ENCODE measurements at places on chromosomes 16 and 17. TPM values are rescaled to one million over a fixed set of nuclear protein-coding genes. Genes with fewer than 3 reads are reported as not detected.

GRCh38 chr16:87303431-87303930 lies 13.7 kb downstream of the C16orf95 start:
- H3K27ac ChIP-seq: peak overlapping the region; percentile 62
- DNase-seq: no peak
- H3K27me3 ChIP-seq: no peaks in the 10 kb centered on the region
- H3K36me3 ChIP-seq: peaks cover under 1% of the 10 kb centered on the region

DNA sequence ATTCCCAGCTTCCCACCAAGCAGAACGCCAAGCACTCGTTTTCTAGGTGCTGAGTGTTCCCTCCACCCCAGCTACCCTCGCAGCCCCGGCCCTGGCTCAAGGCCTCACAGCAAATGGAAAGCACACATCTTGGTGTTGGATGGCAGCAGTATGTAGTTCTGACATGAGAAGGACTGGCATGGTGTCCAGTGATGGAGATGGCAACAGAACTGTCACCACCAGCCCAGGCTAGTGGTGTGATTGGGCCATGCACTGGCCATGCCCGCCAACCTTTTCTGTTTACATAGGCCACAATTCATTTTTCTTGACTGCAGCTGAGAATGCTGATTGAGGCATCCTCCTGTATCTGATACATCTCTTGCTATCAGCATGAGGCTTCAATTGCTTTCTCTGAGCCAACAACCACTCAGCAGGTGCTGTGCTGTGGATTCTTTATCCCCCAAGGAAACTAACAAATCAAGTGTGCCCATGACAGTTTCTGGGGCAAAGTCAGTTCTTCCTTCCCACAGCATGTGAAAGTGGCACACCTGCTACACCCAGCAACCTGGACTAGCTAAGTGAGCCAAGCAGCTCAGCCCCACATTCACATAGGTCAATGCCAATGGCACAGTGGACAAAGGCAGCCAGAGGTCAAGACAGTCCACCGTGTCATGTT lies 3.8 kb downstream of the SLC12A4 start:
- H3K4me1 ChIP-seq: peaks cover 23% of the 10 kb centered on the region
- H3K27me3 ChIP-seq: no peaks in the 10 kb centered on the region
- no peak overlapping the region for H3K4me3 ChIP-seq
- DNase-seq: no peak

DNA sequence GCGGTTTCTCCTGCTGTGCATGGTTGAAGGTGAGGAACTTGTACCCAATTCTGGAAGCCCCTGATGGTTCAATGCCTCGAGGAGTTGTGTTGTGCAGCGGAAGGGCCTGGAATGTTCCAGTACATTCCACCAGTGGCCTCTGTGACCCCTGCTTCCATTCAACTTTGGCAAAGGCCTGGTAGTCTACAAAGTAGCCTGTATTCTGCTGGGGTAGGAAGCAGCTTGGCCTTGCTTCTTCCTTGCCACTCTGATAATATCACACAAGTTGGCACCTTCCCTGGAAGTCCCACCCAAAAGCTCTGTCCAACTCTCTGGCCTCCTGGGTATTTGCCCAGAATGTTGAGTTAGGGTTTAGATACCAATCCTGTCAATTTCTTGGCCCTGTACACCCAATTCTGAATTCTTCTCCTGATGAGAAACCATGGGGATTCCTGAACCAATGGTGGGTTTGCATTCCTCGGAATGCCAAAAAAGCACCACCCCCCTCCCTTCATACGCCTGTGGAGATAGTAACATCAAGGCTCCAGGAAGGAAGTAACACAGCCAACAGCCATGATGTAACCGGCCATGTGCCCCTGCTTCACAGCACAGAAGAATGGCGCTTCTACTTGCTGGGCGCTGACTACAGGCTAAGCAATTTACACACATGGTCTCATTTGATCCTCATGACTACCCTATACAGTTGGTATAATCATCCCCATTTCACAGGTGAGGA lies 11.8 kb upstream of the FAM117A start:
- H3K4me1 ChIP-seq: peaks cover 11% of the 10 kb centered on the region
- no peaks in the 10 kb centered on the region for H3K36me3 ChIP-seq
- no peak overlapping the region for H3K27ac ChIP-seq
- no peaks in the 10 kb centered on the region for H3K27me3 ChIP-seq
- DNase-seq: no peak

GRCh38 chr17:2860045-2860444 lies 63.8 kb downstream of the RAP1GAP2 start:
- no peak overlapping the region for H3K27ac ChIP-seq
- no peak for DNase-seq
- H3K27me3 ChIP-seq: peaks cover 9% of the 10 kb centered on the region
- H3K36me3 ChIP-seq: peaks cover 4% of the 10 kb centered on the region
- peaks cover 6% of the 10 kb centered on the region for H3K4me1 ChIP-seq

- H3K4me1 ChIP-seq: peaks cover 8% of the 10 kb centered on the region
- no peak for DNase-seq
- H3K4me3 ChIP-seq: no peak overlapping the region
- H3K27ac ChIP-seq: no peak overlapping the region
- H3K36me3 ChIP-seq: no peaks in the 10 kb centered on the region
Observed at GRCh38 chr17:77572851-77573250, 385.7 kb upstream of the TNRC6C start.

DNA sequence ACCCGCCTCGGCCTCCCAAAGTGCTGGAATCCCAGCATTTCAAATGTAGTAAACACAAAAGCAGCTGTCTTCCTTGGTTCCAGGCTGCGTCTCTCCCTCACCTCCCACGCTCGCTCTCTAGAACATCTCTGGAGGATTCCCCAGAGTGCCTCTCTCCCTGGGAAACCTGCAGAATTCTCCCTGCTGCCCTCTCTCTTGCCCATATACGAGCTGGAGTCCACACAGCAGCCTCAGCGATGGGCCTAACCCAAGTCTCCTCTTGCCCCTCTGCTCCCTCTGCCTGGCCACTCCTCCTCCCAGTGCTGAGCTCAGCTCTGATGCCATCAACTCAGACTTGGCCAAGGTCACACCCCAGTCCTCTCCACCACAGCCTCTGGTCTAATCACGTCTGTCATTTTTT lies 10.6 kb downstream of the GPRC5B start:
- H3K27ac ChIP-seq: no peak overlapping the region
- no peaks in the 10 kb centered on the region for H3K4me1 ChIP-seq
- no peaks in the 10 kb centered on the region for H3K36me3 ChIP-seq
- H3K4me3 ChIP-seq: no peak overlapping the region

GRCh38 chr16:14335297-14335696 lies 264.2 kb downstream of the MRTFB start:
- H3K36me3 ChIP-seq: no peaks in the 10 kb centered on the region
- H3K27me3 ChIP-seq: peaks cover 3% of the 10 kb centered on the region
- no peak for DNase-seq

- no peaks in the 10 kb centered on the region for H3K27me3 ChIP-seq
- H3K4me1 ChIP-seq: peaks cover 36% of the 10 kb centered on the region
- H3K27ac ChIP-seq: peak within 1 kb of the TSS; percentile 92
- H3K36me3 ChIP-seq: peaks cover 16% of the 10 kb centered on the region
- peak within 1 kb of the TSS; percentile 89 for H3K4me3 ChIP-seq
Observed at GRCh38 chr16:4766875-4767628, at the start of gene ZNF500. Gene ZNF500, minus strand, starts transcription at chr16:4767162. Its CDS starts 1,184 bp downstream, at chr16:4765978.

GRCh38 chr16:65339062-65339461 lies 217.2 kb upstream of the CDH11 start:
- H3K27me3 ChIP-seq: no peaks in the 10 kb centered on the region
- H3K4me1 ChIP-seq: no peaks in the 10 kb centered on the region
- H3K27ac ChIP-seq: no peak overlapping the region
- no peak for DNase-seq

DNA sequence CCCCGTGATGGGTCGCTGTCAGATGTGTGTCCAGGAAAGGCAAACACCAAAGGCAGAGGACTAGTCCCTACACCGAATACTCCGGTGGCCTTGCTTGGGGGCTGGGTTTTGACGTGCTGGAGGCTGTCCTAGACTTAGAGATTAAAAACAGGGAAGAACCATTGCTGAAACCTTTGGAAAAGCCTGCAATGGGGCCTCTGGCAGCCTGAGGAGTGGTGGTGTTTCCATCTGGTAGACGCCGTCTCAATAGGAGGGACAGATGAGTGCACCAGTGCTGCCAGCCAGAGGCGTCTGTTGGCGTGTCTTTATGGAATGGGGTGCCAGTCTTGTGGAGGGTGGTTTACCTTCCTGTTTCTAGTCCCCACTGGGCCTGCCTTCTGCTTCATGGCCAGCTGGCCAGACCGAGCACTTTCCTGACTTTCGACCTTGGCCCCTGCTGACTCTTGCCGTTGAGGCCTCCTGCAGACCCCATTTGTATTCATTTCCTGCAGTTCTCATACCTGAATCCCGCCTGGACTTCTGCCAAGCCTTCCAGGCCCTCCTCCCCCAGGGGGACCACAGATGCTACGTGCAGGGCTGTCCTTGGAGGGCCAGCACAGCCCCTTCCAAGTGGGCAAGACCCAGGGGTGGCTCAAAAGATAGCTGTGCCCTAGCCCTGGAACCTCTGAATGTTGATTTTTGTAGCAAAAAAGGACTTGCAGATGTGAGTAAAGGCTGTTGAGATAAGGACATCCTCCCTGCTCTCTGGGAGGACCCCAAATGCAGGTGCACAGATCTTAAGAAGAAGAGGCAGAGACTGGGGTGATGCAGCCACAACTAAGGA lies 1.9 kb upstream of the DNASE1 start:
- H3K4me1 ChIP-seq: peaks cover 6% of the 10 kb centered on the region
- H3K27ac ChIP-seq: no peak overlapping the region
- no peaks in the 10 kb centered on the region for H3K27me3 ChIP-seq
- H3K36me3 ChIP-seq: peaks cover 18% of the 10 kb centered on the region
- no peak for DNase-seq
- H3K4me3 ChIP-seq: no peak overlapping the region

DNA sequence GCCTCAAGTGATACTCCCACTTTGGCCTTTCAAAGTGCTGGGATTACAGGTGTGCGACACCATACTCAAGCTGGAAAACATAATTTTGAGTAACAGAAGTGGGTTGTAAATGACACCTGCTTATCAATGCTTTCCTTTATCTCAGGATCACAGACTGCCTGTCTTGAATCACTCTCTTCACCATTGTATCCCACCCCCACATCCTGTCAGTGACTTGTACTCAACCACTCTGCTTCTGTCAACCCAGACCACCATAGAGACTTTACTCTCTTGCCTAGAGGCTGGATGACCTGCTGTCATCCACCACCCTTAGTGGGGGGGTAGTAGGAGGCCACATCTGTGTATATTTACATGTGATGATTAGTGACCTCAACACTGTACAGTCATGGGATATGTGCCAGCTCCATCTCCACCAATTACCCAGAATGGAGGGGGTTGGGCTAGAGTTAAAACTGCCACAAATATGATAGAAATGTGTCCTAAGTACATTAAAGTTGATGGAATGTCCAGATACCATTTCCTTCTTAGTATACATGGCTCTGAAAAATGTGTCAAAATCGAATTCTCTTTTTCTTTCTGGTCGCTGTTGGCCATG lies 338.7 kb downstream of the GRIN2A start:
- no peak overlapping the region for H3K27ac ChIP-seq
- H3K4me1 ChIP-seq: no peaks in the 10 kb centered on the region
- H3K27me3 ChIP-seq: no peaks in the 10 kb centered on the region
- DNase-seq: no peak
- H3K4me3 ChIP-seq: no peak overlapping the region
- no peaks in the 10 kb centered on the region for H3K36me3 ChIP-seq

DNA sequence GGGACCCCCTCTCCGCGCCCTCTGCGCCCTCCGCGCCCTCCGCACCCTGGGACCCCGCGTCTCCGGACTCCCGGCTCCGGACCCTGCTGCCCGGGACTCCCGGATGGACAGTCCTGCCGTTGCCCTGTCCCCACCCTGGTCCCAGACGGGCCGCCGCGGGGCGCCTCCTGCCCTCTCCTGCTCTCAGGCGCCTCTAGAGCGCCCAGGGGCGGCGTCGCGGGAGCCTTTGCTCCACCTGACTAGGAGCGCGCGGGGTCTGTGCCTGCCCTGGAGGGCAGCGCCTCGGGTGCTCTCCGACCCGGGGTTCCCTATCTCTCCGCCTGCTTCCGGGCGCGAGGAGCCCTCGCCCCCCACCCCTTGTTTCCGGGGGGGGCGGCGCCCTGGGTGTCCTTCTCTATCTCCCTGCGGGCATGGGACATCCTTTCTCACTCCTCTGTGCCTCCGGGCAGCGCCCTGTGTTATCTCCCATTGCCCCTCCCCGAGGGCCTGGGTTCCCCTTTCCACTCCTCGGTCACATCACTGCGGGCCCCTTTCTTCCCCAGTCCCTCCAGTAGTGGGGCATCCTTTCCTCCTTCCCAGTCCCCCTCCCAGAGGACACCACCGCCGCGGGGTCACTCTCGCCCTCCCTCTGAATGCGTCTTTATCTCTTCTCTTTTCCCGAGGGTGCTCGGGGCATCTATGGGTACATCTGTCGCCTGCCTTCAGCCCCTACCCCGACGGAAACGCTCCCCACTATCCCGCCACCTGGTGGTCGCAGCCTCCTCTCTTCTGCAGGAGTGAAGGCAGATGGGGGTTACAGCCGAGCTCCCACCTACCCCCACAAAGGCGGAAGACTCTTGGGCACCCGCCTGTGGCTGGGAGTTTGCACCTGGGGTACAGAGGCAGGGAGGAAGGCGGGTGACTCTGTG lies 875 bp downstream of the PRKCB start:
- peaks cover 64% of the 10 kb centered on the region for H3K4me1 ChIP-seq
- DNase-seq: peak; percentile 57
- peak overlapping the region; percentile 93 for H3K4me3 ChIP-seq
- peak overlapping the region; percentile 80 for H3K27ac ChIP-seq

DNA sequence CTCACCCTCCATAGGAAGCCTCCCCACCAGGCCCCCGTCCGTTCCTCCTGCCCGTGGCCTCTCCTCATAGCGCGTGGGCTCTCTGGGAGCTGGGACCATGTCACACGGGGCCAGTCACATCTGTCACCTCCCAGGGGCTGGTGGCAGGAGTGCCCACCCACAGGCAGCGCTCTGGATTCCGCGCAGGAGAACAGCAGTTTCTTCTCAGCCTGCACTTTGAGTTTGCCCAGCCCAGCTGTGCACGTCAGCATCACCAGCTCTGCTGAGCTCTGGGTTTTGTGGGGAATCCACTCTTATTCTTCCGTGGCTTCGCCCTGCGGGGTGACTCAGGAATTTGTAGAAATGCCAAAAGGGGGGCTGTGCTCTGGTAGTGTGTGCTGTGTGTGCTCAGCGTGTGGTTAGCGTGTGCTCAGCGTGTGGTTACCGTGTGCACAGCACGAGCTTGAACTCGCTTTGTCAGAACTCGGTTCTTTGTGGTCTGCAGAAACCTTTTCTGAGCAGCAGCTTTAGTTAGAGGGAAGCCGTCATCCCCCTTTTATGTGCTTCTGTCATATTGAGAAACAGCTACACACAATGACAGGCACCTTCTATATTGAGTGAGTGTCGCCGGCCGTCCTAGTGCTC lies 3.2 kb downstream of the ACSF3 start:
- DNase-seq: peak; percentile 55
- peaks cover 37% of the 10 kb centered on the region for H3K36me3 ChIP-seq
- H3K27me3 ChIP-seq: no peaks in the 10 kb centered on the region
- peak overlapping the region; percentile 44 for H3K4me3 ChIP-seq
- H3K27ac ChIP-seq: peak overlapping the region; percentile 88

The TMEM97 gene
- total RNA-seq: 26.6 TPM

The HOXB3 gene
- total RNA-seq: 10.8 TPM

The ALOXE3 gene
- not detected for total RNA-seq

The TNFRSF17 gene
- total RNA-seq: not detected

The STUB1 gene
- total RNA-seq: 63.9 TPM

The CPHXL2 gene
- total RNA-seq: not detected
